ENCODE measurements at places on chromosomes 2 and 18.

- DNase-seq, result no peak
Observed at GRCh38 chr18:79922971-79923411, 28.5 kb downstream of the SLC66A2 start.

GRCh38 chr2:219045937-219046550, 4.7 kb upstream of the CFAP65 start:
- peak; percentile 61 for DNase-seq

DNA sequence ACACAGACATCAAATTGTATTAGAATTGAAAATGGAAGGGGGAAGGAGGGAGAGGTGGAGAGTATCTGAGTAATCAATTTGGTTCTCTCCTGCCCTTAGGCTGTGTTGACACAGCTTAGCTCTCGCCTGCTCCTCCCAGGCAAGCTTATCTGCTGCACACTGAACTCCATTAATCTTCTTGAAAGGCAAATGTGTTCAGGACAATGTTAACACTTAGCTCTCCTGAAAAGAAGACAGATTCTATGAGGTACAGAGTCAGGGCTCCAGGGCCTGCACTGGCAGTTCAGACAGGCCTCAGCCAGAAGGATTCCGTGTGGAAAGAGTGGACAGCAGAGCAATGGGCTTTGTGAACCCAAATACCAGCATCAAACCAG, 430.0 kb upstream of the TNP1 start:
- DNase-seq, result no peak

DNA sequence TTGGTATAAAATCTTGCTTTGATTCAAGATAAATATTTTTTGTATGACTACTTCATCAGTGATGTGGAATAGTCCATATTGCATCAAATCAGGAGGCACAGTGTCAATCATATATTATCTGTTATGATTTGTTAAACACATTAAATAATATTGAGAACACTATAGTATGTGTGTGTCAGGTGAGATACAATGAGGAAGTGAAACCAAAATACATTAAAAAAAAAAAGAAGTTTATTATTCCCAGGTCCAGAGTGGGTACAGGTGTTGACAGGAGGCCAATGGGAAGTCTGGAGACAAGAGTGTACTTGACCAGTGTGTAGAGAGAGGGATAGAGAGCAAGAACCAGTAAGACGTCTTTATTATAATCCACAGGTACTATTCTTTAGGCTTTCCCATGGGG, 292.6 kb downstream of the FSIP2 start:
- DNase-seq, result no peak

DNA sequence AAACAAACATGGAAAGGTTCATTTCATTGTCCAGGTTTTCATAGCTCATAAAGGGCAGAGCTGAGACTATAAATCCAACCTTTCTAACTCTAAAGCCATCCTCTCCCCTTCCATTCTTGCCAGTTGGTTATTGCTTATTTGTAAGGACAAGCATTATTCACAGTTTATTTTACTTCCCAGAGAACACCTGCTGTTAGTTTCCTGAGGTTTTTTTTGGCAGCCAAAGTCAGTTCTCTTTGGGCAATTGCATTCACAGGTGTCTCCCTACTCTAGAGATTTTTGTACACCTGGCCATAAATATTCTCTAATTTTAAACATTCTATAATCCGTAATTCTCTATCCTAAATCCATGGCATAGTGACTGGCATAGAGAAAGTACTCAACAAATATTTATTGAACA, 87.3 kb upstream of the SPHKAP start:
- DNase-seq, result no peak

- no peak for DNase-seq
Observed at GRCh38 chr2:136051725-136052048, 66.3 kb upstream of the DARS1 start.
